ENCODE measurements at places on chromosomes 7 and 10.

DNA sequence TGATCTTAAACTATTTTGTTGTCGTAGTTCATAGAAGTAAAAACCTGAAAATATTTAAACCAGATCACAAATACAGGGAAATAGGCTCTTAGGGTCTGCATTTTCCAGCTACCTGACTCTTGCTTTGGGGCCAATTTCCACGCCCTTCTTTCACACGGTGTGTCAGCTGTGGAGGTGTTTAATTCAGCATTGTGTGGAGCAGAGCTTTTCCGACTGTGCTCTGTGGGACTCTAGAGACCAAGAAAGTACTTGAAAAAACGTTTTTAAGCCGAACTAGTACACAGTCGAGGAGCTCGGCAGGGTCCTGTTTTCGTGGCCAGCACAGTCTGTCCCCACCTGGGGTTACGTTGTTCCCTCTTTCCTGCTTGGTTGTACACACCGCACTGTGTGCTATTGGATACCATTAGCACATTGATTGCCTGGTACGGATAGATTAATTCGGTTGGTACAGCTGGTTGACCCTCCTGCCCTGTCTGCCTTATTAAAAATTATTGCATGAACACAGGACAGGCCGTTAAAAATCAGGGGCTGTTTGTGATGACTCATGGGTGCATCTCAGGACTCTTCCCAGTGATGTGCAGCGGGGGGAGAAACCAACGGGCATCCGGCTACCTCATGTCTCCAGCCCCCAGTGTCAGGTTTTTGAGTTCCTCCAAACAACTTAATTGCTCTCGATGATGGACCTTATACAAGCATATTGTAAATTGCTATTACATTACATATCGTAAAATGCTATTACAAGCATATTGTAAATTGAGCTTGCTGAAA is 80.7 kb upstream of the BTBD16 start:
- DNase-seq = peak; percentile 57

- peak; percentile 90 for DNase-seq
These were observed 99.9 kb downstream of the CUBN start for GRCh38 chr10:17029581-17030271.

- DNase-seq = no peak
These were observed 164.9 kb downstream of the PARD3 start for GRCh38 chr10:34650156-34650555.

- DNase-seq = no peak
These were observed 46.8 kb downstream of the DOCK4 start for GRCh38 chr7:112159351-112159750.

DNA sequence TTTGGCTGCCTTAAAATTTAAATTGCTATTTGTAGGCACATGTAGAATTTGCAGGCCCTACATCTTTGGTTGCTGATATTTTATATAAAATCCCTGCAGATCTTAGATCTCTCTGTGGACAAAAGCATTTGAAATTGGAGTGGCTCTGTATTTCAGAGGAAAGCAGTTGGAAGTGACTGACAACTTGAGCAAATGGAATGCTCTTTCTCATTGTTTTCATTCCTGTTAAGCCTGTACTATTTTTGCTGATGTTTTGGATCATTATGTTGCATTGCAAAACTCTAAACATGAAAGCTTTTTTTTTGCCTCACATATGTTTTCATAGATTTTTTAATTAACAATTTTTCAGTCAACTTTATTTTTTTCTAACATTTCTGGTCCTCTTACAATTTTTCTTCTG is 251.2 kb upstream of the MDFIC start:
- no peak for DNase-seq

DNA sequence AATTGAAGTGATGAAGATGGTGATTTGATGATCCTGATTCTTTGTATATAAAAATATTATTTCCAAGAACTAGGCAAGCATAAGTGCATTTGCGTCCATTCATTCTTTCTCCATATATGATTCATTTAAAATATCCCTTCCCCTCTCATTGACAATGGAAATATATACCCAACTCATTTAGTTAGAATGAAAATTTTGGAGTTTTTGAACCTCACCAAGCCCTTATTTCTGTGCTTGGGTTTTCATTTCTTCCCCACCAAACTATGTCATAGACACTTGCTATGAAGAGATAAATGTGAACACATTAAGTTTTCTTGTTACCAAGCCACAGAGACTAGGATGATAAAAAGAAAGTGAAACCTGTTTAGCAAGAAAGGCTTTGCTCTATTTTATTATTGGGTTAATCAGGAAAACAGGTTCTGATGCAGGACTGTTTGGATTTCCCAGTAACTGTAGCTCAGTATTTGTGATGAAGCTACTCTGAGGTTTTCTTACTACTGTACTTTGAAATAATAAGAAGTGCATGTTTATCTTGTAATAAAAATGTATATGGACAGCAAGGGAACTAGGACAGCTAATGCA is 68.3 kb downstream of the ITGB1 start:
- no peak for DNase-seq
